ENCODE measurements at places on chromosomes 1 and 21. TPM values are rescaled to one million over a fixed set of nuclear protein-coding genes. Genes with fewer than 3 reads are reported as not detected.

GRCh38 chr1:193730017-193730416, 543.6 kb upstream of the B3GALT2 start:
- DNase-seq, result no peak

DNA sequence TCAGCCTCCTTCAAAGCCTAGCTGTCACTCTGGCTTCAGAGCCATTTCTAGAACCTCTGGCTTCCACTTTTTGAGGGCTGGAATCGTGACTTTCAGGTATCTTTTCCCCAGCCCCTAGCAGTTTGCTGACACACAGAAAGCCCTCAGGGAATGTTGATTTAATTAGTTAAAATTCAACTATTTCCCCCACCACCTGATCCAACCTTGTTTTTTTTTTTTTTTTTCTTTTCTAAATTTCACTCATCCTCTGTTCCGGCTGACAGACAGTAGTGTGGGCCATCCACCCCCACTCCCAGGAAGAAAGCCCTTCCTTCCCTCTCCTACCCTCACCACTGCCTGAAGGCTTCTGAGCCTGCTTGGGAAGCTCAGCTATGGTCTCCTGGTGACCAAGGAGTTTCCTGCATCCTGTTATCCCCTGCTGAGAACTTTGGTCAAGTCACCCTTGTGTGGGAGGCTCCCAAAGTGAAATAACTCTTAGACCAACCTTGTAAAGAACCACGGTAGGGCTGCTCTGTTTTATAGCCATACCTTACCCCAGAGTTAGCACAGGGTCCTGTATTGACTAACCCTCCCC, 29.4 kb downstream of the KCNJ6 start:
- DNase-seq, result peak; percentile 72

DNA sequence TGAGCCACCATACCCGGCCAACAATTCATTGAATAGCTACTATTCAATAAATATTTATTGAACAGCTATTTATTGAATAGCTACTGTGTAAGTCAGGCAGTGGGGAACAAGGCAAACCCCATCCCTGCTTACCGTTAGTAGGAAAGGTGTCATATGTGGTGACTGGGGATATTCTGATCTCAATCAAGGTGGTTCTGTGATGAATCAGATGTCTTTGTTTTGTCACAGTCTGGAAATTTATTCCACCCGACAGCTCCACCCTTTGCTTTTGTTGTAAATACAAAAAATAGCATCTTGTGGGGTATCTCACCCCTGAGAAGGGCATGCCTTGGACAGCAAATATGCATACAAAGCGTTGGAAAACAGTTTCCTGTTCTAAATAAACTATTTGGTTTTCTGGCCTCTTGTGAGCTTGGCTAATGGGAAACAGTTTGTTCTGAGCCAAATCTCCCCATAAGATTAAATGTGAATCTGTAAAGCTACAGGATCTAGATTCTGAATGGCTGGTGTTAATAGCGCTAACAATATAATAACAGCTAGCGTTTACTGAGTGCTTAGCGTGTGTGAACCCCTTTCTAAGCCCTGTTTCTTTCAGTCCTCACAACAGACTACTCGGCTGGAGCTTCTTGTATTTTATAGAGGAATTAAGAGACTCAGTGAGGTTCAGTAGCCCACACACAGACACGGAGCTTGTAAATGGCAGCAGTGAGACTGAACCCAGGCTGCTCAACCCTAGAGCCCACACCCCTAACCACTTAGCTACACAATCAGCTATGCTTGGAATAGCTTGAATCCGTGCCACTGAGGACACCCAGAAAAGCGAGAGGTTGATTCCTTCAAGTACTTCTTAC, 5.5 kb downstream of the PDPN start:
- no peak for DNase-seq

The S100A2 gene
- 392 TPM for total RNA-seq

The AZIN2 gene
- 5.1 TPM for total RNA-seq

The RAB3B gene
- total RNA-seq, result 33.9 TPM

The ERICH3 gene
- total RNA-seq, result 0.17 TPM

All from renal cortical epithelial cell (primary cell).